ENCODE measurements at places on chromosomes 2 and 18.

DNA sequence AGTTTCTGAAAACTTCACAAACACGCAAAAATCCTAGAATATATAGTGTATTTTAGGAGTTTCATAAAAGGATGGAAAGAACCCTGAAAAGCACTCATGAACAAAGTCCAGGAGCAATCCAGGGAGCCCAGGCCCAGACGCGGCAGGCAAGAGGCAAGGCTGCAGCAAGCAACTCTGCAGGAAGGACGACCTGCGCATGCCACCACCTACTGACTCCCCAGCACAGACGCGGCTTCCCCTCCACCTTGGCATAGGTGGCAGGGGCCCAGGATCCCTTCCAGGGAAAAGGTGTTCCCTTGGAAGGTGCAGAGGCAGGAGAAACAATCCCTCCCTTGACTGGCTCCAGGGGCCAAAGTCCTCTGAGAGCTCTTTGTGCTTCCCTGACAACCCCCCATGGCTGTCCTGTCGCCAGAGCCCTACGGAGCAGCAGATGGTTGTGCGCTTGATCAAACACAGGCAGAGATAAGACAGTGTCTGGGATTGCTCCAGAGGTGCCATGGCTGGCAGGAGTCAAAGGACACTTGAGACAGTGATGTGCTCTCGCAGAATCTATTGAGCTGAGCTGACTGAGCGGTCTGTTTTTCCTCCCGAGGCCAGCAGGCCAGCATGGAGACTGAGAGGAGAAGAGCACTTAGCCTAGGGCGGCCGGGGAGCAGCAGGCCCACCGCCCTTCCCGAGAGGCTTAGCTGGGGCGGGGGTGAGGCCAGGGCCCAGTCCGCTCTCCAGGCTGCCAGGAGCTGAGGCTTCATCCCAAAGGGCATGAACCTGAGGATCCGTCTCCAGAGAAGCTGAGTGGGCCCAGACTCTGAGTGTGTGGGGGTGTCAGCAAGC lies 10.8 kb upstream of the AMER3 start:
- DNase-seq: no peak

DNA sequence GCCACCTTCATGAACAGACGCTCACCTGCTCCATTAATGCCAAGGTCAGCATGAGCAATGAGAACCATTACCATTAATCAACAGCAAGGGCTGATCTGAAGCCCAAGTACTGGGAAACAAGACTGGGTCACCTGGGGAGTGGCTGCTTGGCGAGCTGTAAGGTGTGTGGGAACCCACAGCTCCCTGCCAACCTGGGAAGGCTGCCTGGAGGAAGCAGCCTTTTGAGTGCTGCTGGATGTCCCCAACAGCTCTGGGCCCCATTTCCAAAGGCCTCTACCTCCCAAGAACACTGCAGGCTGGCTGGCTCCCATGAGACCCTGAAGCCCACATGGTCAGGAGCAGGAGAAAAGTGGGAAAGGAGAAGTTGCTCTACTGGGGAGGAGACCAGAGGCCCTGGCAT lies 62.1 kb downstream of the CYP26B1 start:
- DNase-seq: no peak

DNA sequence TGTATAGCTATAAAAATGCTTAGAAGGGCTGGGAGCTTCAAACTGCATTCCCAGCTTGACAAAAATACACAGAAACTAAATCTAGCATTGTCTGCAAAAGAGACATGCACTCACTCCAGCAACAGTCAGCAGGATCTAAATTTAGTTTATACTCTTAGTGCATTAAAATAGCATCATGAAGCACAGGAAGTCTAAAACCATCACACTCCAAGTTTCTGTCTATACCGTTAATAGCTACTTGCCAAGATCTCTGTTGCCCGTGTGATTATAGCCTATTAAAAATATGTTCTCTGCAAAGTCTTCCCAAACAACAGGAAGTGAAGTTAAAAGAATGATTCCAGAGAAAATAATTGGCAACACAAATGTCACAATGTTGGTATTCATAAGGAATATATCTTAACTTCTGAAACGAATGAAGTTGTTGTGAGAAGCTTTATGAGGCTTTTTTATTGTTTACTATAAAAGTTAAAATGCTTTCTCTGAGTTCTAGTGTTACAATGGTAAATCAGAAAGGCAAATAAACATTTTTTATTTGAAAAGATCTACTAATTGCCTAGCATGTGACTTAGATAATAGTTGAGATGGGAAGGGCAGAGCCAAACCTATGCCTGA lies 184.2 kb downstream of the ZNF385B start:
- no peak for DNase-seq

DNA sequence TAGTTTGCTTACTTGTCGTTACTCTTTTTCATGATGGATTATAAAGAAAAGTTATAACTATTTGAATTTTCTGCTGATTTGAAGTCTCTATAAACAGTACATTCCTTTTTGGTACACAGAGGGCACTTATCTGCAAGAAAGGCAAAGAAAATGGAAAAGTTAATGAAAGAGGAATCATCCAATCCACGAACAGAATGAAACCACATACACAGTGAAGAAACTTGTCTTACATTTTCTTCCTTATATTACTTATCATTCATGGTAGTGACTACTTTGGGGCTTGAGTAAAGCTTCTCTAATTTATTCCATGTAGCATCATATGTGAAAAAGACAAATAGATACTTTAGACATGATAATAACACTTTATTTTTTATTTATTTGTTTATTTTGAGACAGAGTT lies 14.8 kb upstream of the ACTR3 start:
- DNase-seq: no peak

DNA sequence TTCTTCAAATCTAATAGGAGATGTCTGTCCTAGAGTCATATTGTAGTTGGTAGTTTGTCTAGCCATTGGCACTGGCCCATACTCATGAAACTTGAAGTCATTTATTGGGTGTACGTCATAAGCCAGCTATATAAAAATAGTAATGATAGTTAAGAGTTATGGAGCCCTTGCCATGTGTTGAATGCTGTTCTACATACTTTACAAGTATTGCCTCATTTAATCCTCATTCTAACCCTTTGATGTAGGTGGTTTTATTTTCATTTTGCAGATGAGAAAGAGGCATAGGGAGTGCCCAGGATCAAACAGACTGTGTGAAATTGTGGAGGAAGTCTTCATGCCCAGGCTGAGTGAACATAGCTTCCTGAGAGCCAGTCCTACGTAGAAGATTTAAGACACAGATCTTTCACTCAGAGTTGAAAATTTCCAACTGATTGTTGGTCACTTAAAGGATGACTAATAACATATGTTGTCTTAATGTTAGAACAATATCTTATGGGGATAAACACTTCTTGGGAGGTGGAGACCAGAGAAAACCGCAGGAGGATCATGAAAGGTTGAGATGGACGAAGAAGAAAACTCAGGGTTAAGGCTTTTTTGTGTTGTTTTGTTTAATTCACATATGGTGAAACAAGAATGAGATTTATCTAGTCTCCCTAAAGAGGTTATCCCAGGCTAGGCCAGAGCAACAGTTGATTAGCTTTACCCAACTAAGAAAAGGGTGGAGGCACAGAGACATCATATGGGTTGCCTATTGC lies 156.0 kb downstream of the CERS6 start:
- no peak for DNase-seq

DNA sequence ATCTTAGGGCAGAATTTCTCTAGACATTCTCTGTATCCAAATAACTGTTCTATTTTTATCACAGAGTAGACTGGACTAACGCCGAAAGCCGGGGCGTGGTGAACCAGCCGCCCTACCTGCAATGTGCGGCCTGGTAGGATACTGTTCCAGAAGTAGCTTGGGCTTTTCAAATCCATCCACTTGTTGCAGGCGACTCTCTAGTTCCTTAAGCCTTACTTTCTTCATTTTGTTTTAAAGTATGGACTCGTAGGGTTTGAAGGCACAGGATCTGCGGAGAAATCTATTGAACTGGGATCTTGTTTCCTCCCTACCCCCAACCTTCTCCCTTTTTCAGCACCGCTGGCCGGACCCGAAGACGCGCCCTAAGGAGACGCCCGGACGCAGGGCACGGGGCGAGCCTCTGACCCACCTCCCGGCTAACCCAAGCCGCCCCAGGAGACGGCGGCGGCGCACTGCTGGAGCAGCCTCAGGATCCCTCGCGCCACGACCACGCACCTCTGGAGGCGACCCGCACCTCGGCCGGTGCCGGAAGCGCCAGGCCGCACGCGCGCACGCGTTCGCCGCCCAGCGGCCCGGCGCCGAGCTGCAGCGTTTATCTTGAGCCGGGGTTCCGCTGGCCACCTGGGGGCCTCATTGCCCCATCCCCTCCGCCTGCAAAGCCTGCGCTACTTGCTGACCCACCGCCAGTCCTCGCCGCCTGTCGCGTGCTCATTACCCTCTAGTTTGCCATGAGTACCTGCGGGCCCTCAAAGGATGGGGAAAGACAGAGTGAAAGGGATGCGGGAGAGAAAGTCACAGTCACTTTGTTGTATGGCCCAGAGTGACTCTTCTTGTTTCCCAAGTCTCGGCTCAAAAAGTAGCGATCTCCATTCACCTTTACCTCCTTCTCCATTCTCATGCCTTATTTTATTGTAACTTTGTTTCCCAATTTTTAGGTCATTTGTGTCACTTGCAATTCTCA lies at the start of gene METTL5:
TSS of gene METTL5 (minus strand) at position 533 of the 961 bp plus-strand sequence. CDS start at position 225, 308 bp downstream.
- peak; percentile 49 for DNase-seq

DNA sequence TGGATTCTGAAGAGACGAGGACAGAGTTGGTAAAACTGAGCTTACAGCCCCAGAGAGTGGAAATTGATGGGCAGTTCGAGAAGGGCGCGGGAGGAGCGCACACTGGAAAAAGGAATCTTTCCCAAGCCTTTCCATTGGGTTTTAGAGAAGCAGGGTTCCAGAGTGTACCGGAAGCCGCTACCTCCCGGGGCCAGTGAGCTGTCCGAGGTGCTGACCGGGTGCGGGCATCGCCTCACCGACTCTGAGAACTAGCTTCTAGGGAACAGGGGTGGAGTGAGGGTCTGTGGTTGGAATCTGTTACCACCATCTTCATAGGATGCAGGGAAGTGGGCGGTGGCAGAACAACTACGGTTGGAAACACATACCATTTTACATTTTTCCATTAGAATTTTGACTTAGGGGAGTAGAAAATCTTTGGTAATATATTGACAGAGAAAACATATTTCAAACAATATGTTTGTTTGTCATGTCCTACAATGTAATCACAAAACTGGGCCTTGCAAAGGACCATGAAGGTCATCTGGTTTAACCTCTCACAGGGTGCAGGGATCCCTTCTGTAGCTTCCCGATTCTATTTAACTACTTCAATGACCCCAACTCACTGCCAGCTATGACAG lies 724 bp downstream of the NMS start:
- DNase-seq: no peak

DNA sequence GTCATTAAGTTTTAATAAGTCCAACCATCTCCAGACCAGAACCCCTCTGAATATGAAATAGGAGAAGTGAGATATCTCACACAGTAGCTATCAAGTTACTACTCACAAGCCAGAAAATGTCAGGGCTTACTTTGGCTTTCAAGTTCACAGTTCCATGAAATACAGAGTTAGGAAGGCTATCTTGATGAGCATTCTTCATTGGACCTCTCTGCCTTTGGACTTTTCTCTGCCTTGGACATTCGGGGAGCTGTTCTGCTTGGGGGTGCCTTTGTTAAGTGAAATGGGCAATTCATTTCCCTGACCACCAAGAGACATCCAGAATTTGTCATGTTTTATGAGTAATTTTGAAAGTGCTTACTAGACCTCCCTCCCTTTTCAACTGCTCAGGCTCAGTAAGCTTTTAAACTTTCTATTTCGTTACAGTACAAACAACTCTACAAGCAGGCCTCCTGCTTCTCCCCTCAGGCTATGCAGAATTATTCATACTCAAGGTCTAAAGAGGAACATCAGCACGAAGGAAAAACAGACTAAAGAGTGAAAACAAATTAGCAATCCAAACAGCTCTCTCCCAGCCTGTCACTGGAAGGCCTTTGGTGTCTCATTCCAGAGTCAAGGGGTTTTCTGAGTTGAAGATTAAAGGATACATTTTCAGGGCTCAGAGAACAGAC lies 95.3 kb downstream of the MREG start:
- no peak for DNase-seq

GRCh38 chr18:32968248-32968647 lies 195.4 kb upstream of the KLHL14 start:
- no peak for DNase-seq

- no peak for DNase-seq
Observed at GRCh38 chr18:50671376-50671775, 111.5 kb downstream of the MAPK4 start.

GRCh38 chr2:174771631-174772471 lies 7.6 kb upstream of the CHRNA1 start:
- DNase-seq: peak; percentile 11

DNA sequence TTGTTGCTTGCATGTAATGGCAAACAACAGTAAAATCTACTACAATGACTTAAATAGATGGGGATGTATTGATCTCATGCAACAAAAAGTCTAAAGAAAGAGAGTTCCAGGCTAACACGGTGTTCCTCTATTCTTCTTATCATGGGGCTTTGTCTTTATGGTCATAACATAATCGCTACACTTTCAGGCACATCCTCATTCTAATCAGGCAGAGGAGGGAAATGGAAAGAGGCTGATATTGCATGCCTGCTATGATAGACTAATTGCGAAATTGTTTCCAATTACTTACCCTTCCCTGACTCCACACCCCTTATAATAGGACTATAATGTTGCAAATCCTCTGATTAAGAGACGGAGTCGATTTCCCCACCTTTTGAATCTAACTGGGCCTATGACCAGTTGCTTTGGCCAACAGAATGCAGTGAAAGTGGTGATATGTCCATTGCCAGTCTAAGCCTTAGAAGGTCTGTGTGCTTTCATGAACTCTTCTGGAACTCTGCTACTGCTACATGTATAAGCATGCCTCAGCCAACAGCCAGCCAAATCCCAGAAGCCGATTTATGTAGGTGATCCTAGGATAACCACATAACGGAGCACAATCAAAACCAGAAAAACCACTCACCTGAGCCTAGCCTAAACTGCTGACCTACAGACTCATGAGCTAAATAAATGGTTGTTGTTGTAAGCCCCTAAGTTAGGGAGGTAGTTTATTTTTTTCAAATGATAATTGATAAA lies 180.3 kb upstream of the TACR1 start:
- no peak for DNase-seq

GRCh38 chr2:120953066-120953756 lies 217.5 kb downstream of the GLI2 start:
- no peak for DNase-seq

- no peak for DNase-seq
Observed at GRCh38 chr2:191441496-191442214, 196.5 kb downstream of the MYO1B start.

DNA sequence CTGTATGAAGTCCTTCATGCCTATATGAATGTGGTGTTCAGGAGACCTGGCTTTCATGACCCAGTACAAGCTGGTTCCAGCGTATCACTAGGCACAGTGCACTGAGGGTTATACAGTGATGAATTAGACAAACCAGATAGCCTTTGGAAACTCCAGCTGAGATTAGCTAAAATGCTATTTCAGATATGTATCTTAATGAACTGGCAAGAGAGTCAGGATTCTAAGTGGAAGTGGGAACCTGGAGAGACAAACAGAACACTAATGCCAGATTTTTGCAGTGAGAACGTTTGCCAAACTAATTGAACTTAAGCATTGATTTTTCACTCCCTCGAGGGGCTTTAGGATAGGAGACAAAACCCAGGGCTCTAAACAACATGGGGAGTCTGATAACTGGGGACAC lies 66.1 kb upstream of the EMILIN2 start:
- DNase-seq: no peak

GRCh38 chr2:15367205-15367604 lies 193.9 kb downstream of the NBAS start:
- no peak for DNase-seq

All from NCI-H1436 treated with DMSO at 0.1 percent for 48 hours (cell line).